ENCODE measurements at places on chromosomes 2 and 18. TPM values are rescaled to one million over a fixed set of nuclear protein-coding genes. Genes with fewer than 3 reads are reported as not detected.

Gene PAPOLG
- 26.9 TPM for polyA plus RNA-seq

Gene GREB1
- polyA plus RNA-seq, result 22.5 TPM

Gene HOXD13
- polyA plus RNA-seq, result 0.20 TPM

Gene PKDCC
- 363 TPM for polyA plus RNA-seq

Gene IL18RAP
- polyA plus RNA-seq, result 0.27 TPM

Gene GRHL1
- 7.2 TPM for polyA plus RNA-seq

Gene NBAS
- polyA plus RNA-seq, result 67.3 TPM

Gene PTPRM
- polyA plus RNA-seq, result 107 TPM

Gene MLPH
- polyA plus RNA-seq, result 3.6 TPM

Gene GIGYF2
- polyA plus RNA-seq, result 73.4 TPM

Gene COL4A3
- polyA plus RNA-seq, result 79.8 TPM

Gene SCTR
- polyA plus RNA-seq, result 16.1 TPM

Gene DYTN
- not detected for polyA plus RNA-seq

Gene MZT2A
- polyA plus RNA-seq, result 42.2 TPM

Gene CFAP53
- 4.2 TPM for polyA plus RNA-seq

Gene PSMA8
- not detected for polyA plus RNA-seq

Gene ABCG8
- 0.88 TPM for polyA plus RNA-seq

Gene POTEI
- 0.08 TPM for polyA plus RNA-seq

Gene TMEM163
- polyA plus RNA-seq, result 1.6 TPM

Gene UXS1
- 73.5 TPM for polyA plus RNA-seq

Gene PDE6D
- 26.9 TPM for polyA plus RNA-seq

Gene CLK1
- 335 TPM for polyA plus RNA-seq

Gene ZNF512
- polyA plus RNA-seq, result 90.0 TPM

Gene METTL8
- 21.0 TPM for polyA plus RNA-seq

Gene DLX1
- polyA plus RNA-seq, result 0.43 TPM

Gene PID1
- 5.4 TPM for polyA plus RNA-seq

Gene LRP1B
- polyA plus RNA-seq, result 1.1 TPM

Gene BOK
- polyA plus RNA-seq, result 15.1 TPM

Gene ABCG5
- polyA plus RNA-seq, result 0.63 TPM

Gene CRYGC
- polyA plus RNA-seq, result not detected

Gene UPP2
- polyA plus RNA-seq, result 11.2 TPM

Gene DUSP28
- polyA plus RNA-seq, result 8.3 TPM

Gene HNMT
- 78.8 TPM for polyA plus RNA-seq

Gene CXCR1
- polyA plus RNA-seq, result not detected
